ENCODE measurements at places on chromosomes 4 and X.

GRCh38 chr4:1748465-1748995 lies 27.2 kb downstream of the TACC3 start:
- DNase-seq, result peak; percentile 87

DNA sequence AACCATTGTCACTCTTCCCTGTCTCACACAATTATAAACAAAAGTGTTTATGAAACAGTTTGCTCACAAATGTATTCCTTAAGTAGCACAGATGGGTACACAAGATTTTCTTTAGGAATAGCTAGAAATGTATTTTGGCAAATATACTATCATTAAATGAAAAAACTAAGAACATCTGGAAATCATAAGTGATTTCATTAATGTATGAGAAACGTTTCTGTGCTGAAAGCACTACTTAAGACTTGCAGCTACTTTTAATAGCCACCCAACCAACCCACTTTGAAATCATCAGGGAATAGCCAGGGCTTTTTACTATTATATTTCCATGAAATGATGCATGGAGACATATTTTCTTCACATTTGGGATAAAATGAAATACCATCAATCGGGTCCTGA lies 62.3 kb upstream of the NAP1L5 start:
- no peak for DNase-seq

GRCh38 chr4:12778191-12778590 lies 705.9 kb downstream of the RAB28 start:
- no peak for DNase-seq

DNA sequence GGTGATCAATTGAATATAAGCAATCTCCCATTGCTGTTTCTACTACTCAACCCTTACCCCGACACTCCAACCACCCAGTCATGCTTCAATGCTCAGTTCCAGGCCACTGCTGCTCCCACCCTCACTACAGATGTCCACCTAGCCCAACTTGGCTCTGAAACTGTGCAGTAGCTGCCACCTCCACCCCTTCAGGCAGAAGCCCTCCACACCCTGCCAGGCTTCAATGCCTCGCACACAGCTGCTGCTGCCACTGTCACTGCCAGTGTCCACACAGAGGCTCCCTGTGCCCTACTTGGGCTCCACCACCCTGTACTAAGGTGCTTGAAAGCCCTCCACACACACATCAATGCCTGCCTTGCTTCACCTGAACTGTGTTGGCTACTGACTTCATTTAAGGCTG lies 34.6 kb downstream of the LAMTOR3 start:
- DNase-seq, result no peak

DNA sequence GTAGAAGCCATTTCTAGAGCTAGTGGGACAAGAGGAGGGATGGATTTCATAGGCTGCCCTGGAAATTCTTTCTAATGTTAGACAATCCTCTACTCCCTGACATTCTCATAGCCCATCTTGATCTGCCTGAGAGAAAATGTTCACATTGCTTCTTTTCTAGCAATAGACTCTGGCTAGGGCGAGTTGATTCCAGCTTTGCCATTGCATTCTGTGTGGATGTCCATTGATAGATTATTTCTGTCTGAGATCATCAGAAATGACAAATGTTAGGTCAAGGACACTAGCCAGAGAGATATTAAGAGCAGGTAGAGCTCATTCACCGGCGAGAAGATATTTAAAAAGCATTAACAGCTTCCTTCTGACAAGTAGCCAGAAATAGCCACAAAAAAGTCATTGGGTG lies 184.7 kb downstream of the LDB2 start:
- DNase-seq, result no peak

- no peak for DNase-seq
Measured at GRCh38 chrX:41655631-41656030, 33.1 kb upstream of the GPR34 start.

DNA sequence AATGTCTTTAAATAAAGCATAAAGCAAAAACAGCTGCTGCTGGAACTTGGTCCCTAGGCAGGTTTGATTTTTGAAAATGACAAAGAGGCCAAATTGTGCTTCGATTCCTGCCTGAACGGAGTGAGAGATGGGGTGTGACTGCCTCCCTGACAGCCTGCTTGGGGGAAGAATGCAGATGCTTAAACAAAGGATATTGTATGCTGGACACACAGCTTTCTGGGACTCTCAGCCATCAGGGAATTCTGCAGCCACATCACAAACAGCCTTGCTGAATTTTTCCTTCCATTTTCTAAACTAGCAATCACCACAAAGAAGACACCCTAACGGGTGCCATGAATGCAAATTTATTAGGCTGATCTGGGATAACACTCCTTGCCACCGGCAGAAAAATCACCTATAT lies 83.9 kb upstream of the CPEB2 start:
- no peak for DNase-seq

DNA sequence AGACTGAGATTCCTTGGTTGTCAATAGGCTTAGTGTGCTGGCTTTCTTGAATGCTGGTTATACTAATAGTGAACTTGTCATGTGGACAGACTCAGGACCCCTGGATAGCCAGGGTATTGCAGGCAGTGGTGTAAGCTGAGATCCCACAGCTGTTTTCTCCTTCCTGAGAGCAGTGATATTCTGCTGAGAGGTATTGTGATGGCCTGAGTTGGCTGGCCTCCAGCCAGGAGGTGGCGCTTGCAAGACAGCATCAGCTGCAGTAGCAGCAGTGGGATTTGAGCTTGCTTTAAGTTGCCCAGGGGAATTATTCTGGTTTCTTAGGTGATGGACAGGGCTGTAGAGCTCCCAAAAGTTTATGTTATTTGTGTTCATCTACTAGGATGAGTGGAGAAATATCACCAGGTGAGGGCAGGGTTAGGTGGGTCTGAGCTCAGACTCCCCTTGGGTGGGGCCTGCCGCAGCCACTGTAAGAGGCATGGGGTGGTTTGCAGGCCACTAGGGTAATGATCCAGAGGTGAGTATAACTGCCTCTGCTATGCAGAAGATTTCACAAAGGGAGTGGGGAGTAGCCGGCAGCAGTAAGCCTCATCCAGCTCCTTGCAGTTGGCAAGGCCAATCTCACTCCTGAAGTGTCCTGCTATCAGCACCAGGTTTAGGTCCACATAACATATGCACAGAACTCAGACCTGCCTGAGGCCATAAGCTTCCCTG lies 66.2 kb downstream of the IL15 start:
- DNase-seq, result no peak

- DNase-seq, result no peak
Measured at GRCh38 chrX:150868625-150869024, 29.8 kb downstream of the CD99L2 start.

GRCh38 chrX:132267392-132267791 lies 48.1 kb upstream of the RAP2C start:
- no peak for DNase-seq

DNA sequence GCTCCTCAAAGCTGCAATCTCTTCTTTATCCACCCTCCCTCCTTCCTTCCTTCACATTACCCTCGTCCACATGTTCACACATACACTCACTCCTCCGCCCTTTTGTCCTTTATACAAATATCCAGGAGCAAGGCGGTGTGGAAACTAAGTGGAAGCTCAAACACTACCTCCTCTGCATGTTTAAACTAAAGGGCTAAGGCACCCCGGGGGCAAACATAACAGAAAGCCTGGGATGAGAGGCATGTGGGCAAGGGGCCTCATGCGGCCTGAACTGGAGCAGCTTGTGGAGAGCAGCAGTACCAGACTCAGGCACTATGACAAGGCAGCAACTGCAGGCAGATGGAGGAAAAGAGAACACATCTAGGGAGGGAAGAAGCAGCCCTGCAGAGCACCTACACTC lies 9.5 kb downstream of the MAB21L2 start:
- no peak for DNase-seq

DNA sequence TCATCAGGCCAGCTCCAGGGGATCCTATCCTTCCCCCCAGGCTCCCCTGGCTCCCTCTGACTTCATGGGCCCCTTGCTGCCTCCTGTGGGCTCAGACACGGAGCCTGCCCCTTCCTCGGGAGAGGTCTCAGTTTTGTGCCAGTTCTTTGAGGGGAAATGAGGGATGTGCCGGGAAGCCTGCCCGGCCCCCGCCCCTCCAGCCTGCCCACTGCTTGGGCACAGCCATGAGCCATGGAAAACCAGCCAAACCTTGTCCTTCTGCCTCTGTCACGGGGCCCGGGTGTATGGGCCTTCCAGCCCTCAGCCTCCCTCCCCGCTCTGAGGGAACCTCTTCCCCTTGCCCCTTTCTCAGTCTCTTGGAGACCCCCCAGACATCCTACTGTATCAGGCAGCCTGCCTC lies 6.8 kb downstream of the BGN start:
- DNase-seq, result no peak

DNA sequence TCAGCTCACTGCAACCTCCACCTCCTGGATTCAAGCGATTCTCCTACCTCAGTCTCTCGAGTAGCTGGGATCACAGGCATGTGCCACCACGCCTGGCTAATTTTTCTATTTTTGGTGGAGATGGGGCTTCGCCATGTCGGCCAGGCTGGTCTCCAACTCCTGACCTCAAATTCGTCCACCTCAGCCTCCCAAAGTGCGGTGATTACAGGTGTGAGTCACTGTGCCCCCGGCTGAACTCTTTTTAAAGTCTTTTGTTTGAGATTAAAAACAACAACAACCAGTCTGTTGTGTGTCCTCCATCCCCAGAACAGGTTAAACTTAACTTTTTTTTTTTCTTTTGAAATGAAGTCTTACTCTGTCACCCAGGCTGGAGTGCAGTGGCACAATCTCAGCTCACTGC lies 36.3 kb upstream of the RBPJ start:
- no peak for DNase-seq

DNA sequence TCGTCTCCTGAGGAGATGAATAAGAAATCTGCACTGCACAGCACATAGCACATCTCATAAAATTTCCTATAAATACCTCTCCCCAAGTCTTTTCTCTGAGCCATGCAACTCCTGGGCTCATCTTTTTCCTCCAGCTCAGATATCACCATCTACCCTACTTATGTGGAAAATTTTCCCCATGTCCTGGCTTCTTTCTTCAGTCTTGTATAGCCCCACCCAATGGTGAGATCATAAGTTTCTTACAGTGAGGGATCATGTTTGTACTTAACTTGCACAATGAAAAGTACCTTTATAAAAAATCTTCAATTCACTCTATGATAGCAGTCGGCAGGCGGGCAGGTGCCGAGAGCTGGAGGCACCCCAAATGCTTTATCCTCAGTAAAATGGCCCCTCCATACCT lies 198.6 kb upstream of the S100G start:
- no peak for DNase-seq

GRCh38 chr4:28600958-28601357 lies 1740.3 kb downstream of the STIM2 start:
- DNase-seq, result no peak

GRCh38 chr4:118836301-118837120 lies 585 bp upstream of the SEC24D start:
- DNase-seq, result peak; percentile 65

DNA sequence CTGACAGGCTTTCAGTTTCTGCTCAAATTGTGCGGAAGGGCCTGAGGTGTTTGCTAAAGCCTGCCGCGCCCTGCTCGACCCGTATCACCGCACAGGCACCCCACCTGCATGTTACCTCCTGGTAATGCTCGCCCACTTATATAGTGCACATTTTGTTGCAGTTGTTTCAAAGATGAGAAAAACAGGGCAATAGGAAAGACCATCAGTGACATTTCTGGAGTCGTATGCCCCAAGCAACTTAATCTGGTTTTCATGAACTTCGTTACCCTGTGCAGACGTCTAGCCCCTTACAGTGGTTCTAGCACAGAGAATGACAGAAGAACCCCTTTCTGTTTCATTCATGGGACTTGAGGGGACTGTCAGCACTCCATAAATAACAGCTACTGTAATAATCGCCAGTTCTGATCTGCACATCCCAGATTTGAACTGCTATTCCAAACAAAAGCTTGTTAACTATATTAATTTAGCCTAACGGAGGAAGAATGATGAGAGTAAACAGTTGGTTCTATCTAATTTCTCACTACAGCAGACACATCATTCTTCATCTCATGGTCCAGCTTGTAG lies 940 bp upstream of the DCTD start:
- DNase-seq, result no peak

DNA sequence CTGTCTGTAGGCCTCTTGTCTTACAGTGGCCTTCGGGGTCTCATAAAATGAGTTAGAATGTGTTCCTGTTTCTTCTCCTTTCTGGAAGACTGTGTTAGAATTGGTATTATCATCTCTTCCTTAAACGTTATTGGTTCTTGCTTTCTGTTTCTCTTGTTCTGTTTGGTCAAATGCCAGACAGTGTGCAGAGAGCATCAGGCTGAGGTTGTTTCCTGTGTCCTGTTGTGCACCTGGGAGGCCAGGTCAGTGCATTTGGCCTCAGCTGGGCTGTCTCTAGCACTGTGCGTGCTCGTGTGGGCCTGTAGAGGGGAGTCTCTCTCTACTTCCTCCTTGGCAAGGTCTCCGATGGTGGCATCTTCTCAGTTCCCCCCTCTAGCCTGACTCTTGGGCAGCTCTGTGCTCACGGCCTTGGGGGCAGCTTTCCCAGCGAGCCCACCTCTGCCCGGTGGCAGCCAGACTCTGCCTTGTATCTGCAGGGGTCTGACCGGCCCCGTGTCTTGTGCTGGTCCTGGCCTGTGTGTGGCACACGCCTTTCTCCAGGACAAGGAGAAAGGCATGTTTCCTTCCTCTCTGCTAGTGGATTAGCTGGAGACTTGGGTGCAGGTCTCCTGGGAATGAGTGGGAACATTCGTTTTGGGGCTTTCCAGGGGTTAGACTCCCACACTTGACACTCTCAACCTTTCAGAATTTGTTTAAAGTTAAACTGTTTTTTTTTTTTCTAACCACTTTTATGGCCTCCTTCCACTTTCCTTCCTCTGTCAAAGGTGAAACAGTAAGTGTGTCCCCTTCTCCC lies 62.3 kb downstream of the FAM193A start:
- DNase-seq, result no peak

GRCh38 chr4:95170176-95170575 lies 378.6 kb downstream of the UNC5C start:
- DNase-seq, result no peak

DNA sequence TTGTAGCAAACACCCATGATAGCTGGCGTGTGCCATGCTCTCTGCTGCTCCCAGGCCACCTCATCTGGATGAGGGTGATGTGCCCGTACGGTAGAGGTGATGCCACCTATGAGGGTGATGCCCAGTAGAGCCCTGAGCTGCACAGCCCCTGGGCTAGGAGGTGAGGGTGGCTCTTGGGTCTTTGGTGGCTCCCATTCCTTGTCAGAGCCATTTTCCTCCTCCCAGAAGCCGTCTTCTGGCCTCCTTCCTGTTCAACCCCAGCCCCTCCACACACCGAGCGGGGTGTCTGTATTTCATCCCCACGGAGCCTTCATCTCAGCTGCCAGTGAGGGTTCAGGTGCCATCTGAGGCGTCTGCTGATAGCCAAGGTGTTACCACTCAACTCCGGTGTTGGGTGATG lies 12.0 kb upstream of the TNIP2 start:
- no peak for DNase-seq

DNA sequence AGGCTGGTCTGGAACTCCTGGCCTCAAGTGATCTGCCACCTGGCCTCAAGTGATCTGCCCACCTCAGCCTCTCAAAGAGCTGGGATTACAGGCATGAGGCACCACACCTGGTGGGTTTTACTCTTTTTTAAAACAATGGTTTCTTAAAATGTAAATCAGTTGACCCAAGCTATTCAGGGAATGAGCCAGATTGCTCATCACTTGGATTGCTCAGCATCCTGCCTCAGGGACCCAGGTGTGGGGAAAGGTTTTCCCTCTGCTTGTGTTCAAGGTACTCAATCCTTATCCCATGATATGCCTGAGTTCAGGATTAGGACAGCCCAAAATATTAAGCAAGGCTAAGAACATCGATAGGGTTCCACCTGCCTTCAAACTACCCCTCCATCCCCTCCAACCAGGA lies 67.4 kb downstream of the CHRNA9 start:
- DNase-seq, result no peak

All from activated CD4-positive, alpha-beta T cell treated with anti-CD3 and anti-CD28 coated beads, Interleukin-2, amount 50 U/mL, for 16 hours (primary cell).